Progenitor cell of endocrine pancreas (in vitro differentiated cells): ENCODE measurements at places on chromosomes 6 and 20.
A peak's percentile ranks its signal among the peaks of the same experiment; 100 is the strongest.

- no peak for DNase-seq
Observed at GRCh38 chr20:49886571-49887213, 28.6 kb downstream of the SPATA2 start.

GRCh38 chr6:11486959-11487358, 50.6 kb upstream of the TMEM170B start:
- no peak for DNase-seq

- no peak for DNase-seq
Observed at GRCh38 chr6:137878029-137878428, 11.0 kb downstream of the TNFAIP3 start.

DNA sequence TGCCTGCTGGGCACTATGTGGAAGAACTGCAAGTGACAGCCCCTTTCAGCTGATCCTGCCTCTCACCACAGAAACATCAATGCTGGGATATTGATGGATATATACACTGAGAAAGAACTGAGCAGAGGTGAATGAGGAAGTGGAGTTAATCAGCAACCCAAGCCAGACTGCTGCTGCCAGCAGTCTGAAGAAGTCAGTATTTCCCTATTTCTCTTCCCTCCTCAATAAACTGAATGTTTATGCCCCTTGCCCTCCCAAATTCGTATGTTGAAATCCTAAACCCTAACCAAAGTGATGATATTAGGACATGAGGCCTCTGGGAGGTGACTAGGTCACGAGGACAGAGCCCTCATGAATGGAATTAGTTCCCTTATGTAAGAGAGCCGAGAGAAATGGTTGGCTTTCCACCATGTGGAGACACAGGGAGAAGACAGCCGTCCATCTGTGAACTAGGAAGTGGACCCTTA, 76.3 kb downstream of the CDK19 start:
- DNase-seq = no peak

GRCh38 chr6:7674291-7674690, 51.6 kb upstream of the BMP6 start:
- no peak for DNase-seq

DNA sequence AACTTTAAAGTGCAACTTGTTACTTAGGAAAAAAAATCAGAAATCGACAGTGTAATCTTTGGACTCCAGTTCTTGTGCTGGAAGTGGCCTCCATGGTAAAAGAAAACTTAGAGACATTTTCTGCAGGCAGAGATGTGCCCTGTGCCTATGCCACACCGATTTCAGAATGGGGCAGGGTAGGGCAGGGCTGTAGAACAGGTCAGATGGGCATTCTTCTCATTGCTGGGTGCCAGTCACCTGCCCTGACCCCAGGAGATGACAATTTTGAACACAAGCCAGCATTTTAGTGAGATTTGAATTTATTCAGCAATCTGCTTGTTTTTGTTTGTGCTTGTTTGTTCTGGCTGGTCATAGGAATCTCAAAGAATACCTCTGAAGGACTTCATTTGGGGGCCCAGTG, 63.3 kb downstream of the SASH1 start:
- DNase-seq = no peak

DNA sequence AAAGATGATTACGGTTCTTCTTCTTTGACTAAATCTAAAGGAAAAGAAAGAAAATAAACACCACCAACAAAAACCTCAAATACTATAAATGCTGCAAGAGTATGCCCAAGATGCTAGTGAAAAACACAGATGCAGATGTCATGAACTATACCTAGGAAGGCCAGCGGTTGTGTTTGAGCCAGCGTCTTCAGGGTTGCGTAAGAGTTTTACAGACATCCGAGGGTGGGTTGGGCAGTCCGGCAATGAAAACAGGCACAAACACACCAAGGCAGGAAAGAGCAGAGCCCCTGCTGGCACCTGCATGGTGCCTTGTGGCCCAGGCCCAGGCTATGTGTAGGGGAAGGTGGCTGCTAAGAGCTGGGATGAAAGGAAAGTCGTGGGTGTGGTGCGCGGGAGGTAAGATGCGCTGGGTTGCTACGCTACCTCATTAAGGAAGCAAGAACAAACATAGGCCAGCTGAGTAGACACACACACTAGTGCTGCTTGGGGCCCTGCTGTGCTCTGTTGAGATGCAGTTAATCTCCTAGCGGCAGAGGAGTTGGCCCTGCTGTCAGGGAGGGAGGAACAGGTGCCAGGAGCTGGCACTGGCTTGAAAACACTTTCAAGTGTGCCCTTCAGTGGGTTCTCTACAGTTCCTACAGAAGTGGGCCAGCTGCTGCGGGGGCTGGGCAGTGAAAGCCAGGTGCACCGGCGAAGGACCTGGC, 170.2 kb upstream of the PLN start:
- DNase-seq = no peak

GRCh38 chr6:56804996-56805395, 149.9 kb upstream of the BEND6 start:
- DNase-seq = no peak

- DNase-seq = no peak
Observed at GRCh38 chr6:72504406-72504805, 117.5 kb upstream of the KCNQ5 start.

DNA sequence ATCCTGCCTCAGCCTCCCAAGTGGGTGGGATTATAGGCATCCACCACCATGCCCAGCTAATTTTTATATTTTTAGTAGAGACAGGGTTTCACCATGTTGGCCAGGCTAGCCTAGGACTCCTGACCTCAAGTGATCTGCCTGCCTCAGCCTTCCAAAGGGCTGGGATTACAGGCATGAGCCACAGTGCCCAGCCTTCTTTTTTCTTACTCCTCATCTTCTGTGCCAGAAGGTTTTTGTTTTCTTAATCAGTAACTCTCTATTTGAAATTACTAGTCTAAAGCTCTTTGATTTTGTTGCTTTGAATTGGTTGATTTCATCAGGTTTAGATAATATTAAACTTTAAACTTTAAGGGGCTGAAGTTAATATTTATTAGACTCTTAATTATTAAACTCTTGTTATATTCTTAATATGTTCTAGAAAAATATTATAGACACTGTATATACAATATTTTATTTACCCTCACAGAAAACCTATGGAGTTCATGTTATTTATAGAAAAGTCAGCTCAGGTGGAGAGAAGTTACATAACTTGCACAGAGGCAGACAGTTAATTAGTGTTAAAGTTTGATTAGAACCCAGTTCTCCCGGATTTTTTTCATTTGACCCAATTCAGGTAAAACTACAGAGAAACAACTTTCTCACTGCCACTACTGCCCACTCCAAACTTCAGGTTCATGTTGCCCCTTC, 177.4 kb upstream of the SGK1 start:
- DNase-seq = no peak

DNA sequence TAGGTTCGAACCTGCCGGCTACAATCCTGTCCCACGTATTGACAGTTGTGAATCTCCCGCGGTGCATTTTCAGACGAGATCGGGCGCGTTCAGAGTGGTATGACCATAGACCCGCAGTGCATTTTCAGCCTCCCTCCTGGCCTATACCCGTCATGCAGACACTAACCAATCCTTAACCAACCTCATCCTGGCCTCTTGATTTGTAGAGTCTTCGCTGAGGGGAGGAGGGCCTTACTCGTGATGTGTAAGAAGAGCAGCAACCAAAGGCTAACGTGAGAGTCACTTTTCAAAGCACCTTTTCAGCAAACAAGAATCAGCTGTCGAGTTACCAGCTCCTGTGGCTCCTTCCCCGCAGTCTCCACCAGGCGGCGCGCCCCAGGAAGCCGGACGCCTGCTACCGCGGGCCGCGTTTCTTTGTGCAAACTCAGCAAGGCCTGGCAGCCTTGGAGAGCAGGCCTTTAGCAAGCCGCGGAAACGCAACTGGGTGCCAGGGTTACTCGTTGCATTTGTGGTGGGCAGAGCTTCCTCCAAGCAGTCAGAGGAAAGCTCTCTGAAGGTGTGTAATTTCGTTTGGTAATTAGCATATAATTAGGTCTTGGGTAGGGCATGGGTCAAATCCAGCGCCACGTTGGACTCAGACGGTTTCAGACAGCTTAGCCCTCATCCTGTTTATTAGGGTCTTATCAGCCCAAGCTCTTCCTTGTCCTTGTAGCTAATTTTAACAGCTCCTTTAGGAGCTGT, 139.8 kb downstream of the OR2B2 start:
- peak; percentile 84 for DNase-seq

DNA sequence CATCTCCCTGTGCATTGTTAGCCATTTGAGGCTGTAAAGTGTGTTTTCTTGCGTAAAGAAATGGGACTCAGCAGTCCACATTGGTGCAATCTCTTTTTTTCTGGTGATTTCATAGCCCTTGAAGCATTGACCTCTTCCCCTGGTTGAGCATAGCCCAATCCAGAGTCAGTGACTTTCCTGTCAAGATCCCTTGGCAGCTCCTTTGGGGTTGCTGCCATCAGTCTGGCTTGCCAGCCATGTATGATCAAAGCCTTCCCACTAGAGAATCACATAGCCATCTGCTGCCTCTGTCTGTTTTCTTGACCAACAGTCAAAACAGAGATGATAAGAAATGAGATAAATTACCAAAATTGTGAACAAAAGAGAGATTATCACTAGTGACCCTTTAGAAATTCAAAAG, 19.6 kb downstream of the HLA-A start:
- no peak for DNase-seq
